SK-MEL-5 (cell line): ENCODE measurements at places on chromosomes 2 and 18.

DNA sequence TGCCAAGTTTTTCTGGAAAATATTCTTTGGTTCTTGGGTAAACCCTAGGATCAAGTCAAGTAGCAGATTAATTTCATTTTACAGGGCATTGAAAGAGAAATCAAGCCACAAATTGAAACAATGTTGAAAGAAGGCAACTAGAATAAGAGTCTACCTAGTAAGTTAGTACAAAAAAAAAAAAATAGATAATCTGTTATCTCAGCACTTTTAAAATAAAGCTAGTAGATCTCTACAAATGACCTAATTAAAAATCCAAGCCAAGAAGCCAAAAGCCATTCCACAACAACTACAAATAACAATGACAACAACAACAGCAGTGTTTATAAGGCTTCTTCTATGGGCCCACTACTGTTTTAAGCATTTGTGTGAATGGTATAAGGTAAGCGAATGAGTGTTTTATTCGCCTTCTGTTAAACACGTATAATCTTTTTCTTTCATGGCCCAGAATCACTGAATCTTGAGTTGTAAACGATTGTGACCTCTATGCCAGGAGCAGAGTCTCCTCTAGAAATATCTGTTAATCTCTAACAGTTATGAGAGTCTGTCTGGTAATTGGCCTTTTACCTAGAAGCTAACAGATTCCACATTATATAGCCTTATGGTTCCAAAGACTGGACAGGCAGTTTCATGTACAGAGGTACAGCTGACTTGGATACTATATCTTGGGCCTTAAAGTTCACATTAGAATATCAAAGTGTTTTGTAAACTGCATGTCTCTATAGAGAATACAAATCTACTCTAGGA is 28.6 kb upstream of the CUL3 start:
- DNase-seq = no peak

DNA sequence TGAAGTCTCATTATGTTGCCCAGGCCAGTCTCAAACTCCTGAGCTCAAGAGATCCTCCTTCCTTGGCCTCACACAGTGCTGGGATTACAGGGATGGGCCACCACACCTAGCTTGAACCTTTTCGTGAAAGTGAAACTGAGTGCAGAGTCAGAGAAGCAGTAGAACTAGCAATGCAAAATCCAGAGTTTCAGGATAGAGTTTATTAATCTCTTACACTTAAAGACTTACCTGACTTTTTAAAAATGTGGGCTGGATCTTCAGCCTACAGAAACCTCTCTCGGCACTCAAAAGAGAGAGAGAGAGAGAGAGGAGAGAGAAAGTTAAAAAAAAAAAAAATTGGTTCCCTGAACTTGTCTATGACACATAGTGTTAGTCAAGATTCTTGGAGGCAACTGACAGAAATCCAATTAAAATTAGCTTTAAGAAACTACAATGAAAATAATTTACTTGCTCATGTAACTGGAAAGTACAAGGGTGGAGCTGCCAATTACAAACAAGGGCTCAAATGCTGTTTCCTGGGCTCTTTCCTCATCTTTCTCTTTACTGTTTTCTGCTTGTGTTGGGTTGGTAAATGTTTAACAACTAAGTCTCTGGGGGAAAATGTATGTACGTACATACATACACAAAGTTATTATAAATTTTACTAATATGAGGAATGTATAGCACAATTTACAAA is 98.1 kb upstream of the CERS6 start:
- no peak for DNase-seq

GRCh38 chr2:119786295-119786694 is 26.6 kb downstream of the PTPN4 start:
- no peak for DNase-seq

DNA sequence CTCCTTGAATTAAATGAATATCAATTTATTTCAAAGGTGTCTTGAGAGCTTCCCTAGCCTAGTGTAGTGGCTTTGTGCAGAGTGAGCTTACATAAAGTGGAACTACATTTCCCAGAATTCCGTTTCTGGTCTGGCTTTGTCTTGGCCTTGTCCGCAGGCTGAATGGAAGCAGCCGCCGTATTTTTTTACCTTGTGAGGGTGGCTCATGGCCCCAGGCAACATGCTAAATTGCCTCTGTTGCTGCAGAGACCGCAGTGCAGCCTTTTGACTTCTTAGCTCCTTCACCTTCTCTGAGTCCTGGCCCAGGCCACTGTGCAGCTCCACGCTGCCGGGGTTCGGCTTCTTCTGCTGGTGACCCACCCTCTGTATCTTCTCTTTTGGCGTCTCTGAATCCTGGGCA is 114.8 kb upstream of the SLC38A11 start:
- DNase-seq = peak; percentile 7

DNA sequence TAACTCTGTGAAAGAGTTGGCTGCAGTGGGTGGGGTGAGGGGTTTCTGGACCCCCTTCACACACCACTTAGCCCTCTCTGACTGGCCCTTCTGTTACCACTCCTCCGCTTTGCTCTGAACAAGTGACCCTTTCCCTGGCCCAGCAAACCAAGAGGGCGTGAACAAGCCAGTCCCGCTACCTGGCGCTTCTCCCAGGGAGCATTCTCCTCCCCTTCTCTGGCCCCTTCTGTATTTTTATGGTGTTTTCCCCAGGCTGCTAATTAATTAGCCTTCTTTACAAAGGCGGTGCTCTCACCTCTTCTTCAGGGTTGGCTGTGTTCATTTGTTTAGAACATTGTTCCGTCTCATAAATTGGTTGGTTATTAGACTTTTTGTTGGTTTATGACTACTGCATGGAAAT is 180.1 kb downstream of the MGAT5 start:
- DNase-seq = no peak

- DNase-seq = no peak
Observed at GRCh38 chr18:62200121-62200914, 13.3 kb downstream of the RELCH start.

DNA sequence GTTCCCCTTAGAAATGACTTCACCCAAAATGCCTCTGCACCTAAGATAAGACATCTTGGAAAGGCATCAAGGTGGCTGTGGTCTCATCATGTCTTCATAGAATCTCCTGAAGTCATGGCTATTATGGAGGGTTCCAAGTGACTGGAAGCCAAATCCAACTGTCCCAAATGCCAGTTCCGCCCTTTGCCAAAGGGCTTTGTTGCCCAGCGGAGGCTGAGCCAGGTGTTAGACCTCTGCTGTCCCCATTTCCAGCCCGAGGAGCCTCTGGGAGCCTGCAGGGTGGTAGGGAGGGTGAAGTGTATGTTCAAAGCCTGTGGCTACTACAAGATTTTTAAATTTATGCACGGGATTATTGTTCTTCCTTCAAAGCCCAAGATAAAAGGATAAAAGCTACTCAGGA is 25.7 kb downstream of the RHOB start:
- DNase-seq = no peak

GRCh38 chr2:59354498-59354897 is 1113.4 kb upstream of the FANCL start:
- no peak for DNase-seq

- no peak for DNase-seq
Observed at GRCh38 chr18:4245456-4245855, 209.7 kb downstream of the DLGAP1 start.

- DNase-seq = peak; percentile 58
Observed at GRCh38 chr2:144183727-144184126, 336.2 kb downstream of the ZEB2 start.

- DNase-seq = peak; percentile 61
Observed at GRCh38 chr2:212005085-212005671, 533.4 kb downstream of the ERBB4 start.

DNA sequence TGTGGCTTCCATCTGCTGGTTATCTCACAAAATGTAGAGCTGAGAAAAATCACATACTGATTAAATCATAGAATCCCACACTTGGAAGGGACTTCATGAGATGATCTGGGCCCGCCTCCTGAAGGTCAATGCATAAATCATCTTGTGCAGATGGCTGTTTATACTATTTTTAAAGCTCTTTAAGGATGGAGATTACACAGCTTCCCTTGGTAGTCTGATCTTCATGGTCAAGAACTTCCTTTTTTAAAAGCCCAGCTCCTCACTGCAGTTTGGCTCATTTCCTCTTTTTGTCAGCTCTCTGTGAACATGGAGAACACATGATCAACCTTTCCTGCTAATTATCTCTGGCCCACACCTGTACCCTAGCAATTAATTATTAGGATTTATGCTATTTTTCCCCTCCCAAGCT is 25.9 kb downstream of the GCG start:
- DNase-seq = no peak

- DNase-seq = no peak
Observed at GRCh38 chr2:240329778-240330177, 105.7 kb upstream of the GPC1 start.

DNA sequence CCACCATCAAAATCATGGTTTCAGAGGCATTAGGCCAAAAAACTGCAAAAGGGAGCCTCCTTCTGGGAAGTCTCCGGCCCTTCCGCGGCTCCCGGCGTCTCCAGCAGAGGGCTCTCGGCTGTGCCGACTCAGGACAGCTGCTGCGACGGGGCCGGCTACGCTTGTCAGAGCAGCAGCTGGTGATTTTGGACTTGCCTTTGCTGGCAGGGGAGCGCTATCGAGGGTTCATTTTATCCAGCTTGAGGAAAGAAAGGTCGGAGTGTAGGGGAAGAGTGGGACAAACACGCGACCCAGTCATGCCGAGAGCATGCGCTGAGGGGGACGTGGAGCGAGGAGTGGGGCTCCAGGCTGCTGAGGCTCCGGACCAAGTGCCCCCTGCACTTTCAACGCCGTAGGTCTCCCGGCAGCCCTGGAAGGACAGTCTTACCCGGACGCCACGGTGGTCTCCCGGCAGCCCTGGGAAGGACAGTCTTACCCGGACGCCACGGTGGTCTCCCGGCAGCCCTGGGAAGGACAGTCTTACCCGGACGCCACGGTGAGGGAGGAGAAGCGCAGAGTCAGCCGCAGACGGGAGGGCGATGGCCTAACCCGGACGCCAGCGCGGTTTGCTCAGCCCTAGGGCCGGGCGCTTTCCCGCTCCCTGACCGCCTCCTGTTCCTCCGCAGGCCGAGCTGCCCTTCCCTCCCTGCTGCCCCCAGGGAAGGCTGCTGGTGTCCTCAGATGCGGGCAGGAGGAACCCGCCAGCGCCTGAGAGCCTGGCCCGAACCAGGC is 21.7 kb downstream of the DDX18 start:
- DNase-seq = peak; percentile 61

GRCh38 chr18:78912844-78913243 is 66.8 kb upstream of the SALL3 start:
- DNase-seq = no peak

DNA sequence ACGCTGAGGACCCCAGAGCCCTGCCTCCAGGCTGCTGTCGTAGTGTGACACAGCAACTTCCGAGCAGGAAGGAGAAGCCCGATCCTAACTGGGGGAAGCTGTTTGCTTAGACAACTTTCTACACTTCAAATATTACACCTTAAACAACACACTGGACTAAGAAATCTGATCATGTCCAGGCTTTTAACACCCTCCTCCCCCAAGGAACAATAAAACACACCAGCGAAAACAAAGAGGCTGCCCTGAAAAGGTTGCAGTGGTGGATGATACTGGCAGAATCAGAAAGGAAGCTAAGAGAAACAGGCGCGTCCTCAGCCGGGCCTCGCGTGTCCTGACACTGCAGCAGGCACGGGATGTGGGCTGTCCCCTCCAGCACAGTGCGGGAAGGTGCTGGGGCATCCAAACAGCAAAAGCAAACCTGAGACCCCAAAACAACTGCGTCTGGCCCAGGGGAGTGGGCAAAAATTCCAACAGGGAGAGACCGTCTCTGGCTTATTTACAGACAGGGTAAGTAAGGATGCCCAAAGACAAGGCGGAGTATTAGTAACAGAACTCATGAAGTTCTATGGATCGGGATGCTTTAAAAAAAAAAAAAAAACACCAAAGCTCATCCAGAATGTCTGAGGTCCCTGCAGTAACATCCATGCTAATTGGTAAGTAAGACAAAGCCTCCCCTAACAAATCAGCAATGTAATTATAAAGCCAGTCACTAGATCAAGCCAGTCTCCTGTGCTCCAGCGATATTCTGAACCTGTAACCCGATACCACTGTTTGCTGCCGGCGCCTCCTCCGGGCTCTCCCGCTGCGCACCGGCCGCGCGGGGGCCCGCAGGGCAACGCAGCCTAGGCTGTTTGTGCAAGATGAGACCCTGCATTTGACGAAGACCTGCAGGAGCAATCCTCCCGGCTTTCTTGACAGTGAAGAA is 9.0 kb downstream of the SERTAD2 start:
- DNase-seq = peak; percentile 64

DNA sequence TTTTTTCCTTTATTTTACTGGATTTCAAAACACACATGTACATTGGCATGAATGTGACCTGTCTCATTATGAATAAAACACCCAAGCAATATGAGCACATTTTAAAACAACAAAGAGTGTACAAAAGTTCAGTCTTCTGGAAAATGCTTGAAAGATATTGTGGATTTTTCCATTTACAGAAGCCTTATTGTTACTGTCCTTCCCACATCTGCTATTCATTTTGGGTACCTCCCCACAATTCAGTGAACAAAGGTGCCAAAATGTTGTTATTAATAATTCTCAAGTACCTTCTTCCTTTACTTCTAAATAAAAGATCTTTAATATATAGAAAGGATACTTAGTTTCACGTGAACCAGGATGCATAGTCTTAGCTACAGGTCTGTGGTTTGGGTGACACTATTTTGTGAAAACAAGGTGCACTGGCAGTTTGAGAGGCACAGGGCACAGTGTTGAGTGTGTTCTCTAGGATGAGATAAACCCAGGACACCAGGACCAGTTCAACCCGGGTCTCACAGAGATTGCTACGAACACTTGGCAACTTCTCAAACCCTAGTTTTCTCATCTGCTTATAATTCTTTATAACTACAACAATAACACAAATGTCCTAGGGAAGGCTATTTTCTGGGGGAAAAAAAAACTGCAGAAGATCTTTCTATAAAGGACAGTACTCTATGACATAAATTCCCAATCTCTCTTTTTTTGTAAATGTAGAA is 84.5 kb upstream of the GALNT5 start:
- no peak for DNase-seq

DNA sequence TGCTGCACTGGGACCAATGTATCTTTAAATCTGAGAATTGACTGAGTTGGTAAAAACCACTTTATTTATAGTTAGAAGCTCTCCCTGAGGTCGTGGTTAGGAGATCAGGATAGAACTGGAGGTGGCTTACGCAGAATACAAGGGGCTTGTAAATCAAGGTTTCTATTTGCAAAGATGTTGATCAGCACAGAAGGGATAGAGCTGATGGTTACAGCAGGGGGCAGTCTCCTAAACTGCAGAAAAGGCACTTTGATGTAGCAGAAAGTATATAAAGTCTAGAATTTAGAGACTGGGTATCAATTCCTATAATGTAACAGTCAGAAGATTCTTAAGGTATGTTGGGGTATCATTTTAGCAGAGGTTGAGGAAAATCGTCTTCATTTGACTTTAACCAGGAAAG is 25.2 kb upstream of the ACVR1 start:
- peak; percentile 34 for DNase-seq

DNA sequence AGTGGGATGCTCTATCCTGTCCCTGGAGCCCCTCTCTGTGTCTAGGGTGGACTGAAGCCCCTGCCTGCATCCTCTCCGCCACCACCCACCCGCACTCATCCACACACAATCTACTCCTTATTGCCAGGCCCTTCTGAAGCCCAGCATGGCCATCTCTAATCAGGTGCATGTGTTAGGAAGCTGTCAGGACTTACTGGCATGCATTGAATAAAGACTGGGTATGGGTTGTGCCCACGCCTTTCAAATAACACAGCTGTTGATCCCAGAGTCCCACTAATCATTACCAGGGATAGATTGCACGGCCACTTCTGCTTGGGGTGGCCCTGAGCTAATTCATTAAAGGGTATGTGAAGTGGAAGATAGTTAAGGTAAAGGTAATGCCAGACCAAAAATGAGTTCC is 88.4 kb downstream of the CABLES1 start:
- DNase-seq = no peak

- peak; percentile 41 for DNase-seq
Observed at GRCh38 chr2:126749537-126749936, 93.6 kb downstream of the GYPC start.
